ENCODE measurements at places on chromosomes 16 and 17.

DNA sequence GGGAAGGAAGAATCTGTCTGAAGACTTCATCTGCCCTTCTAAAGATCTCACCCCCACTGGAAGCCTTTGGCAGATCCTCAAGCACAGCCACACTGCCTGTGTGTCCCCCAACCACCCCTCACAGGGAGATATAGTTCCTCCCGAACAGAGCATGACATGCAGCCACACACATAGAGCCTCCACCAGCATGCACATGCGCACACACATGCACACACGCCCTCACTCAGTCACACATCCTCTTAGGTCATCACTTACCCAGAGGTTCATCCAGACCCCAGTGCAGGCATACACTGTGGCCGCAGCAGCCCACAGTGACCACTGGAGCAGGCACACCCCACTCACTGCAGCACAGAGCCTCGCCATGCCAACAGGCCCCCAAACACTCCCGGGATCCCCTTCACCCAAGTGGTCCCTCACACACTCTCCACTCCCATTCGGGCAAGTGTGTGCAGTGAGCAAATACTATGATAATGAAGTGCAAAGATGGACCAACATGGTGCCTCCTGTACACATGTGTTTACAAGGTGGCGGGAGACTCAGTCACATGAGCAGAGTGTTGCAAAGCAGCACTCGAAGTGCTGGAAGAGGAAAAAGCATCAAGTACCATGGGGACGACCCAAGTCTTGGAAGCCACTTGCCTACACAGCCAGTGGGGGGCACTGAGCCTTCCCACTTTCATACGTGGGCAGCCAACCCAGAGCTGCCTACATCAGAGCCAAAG lies 17.0 kb upstream of the SP6 start:
- DNase-seq, result no peak

- no peak for DNase-seq
Observed at GRCh38 chr17:56815711-56816110, 18.0 kb downstream of the C17orf67 start.

DNA sequence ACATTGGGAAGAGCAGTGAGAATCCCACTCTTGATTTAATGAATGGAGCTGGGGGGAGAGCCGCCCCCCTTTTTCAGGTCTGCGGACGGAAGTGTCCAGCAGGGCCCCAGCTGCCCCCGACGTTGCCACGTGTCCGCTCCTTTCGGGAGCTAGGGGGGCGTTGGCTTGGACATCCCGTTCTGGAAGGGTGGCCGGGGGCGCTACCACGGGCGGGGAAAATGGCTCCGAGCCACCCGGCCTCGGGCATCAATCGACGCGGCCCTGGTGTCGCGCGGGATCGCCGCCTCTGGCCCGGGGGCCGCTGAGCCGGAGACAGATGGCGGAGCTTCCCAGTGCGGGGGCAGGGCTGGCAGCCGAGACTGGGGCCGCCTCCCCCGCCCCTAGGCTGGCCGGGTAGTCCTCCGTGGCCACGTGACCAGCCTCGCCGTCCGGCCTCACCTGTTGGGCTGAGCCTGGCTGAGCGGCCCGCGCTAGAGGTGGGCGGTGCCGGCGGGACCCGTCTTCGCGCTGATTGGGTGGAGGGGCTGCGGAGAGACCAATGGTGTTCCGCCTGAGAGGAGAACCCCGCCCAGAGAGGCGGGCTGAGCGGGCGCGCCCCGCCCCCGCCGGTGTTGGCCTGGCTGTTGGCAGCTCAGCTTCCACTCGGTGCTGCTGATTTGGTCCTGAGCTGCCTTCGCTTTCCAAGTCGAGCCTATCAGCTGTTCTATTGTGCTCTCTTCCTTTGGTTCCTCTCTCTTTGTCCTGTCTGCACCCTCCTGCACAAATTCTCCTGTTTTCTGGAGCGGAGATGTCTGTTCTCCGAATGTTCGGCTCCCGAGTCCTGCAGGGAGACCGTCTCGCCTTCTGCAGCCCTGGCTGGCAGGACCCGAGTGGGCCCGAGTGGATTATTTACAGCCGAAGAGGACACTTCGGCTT lies 8.3 kb downstream of the HS3ST3B1 start:
- peak; percentile 91 for DNase-seq

DNA sequence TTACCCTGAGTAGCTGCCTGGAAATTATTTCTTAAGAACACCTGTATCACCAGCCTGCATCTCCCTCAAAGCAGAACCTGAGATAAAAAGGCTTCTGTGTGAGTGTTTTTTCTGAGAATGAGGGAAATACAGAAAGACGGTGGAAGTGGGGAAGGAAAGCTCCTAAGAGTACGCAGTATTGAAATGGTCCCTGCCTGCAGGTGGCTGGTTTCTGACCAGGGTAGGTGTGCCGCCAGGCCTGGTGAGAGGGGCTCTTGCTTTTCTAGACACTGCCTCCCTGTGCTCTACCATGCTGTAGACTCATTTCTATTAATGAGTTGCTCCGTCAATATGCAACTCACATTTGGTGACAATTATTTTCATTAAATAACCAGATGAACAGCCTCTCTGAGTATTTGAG lies 201.7 kb downstream of the MAP2K4 start:
- no peak for DNase-seq

DNA sequence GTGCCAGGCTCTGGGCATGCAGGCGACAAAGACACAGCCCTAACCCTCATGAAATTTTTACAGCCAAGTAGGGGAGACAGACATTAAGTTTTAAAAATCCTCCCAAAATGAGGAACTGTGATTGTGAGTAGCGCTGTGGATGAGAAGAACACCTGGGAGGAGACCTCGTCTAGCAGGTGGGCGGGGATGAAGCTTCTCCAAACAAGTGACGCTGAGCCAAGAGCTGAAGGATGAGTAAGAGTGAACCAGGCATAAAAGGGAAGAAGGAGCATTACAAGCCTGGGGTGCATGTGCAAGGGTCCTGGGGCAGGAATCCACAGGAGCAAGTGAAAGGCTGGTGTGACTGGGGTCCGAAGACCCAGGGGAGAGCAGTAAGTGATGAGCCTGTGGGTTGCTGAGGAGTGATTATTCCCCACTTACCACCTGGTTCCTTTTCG lies 149.4 kb upstream of the HS3ST2 start:
- DNase-seq, result no peak

DNA sequence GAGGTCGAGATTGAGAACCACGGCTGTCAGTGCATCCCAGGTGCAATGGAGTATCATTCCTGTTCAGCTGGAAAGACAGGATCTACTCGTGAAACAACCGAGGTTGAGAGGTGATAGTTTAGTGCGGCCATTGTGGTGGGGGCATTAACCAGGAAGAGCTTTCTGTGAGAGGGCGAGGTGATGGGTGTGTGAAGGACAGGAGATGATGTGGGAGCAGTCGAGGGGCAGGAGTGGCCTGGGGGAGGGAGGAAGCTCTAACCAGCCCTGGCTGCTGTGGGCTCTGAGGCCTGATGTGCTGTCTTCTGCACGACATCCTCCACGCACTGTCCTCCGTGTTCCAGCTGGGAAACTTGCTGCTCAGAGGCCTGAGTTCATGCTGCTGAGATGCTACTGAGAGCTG lies 22.0 kb downstream of the GOSR2 start:
- no peak for DNase-seq

- DNase-seq, result no peak
Observed at GRCh38 chr17:27322690-27323508, 29.0 kb downstream of the WSB1 start.

GRCh38 chr16:1744338-1744840 lies 27.0 kb downstream of the NME3 start:
- no peak for DNase-seq

- DNase-seq, result no peak
Observed at GRCh38 chr17:73156887-73157520, 7.8 kb upstream of the SSTR2 start.
